ENCODE measurements at places on chromosomes 7 and 10. TPM values are rescaled to one million over a fixed set of nuclear protein-coding genes. Genes with fewer than 3 reads are reported as not detected.
A peak's percentile ranks its signal among the peaks of the same experiment; 100 is the strongest.

Gene GJD4
- total RNA-seq, result not detected

Gene AEBP1
- 21.4 TPM for total RNA-seq

Gene SLC29A4
- 4.6 TPM for total RNA-seq

Gene ACTL6B
- total RNA-seq, result not detected

- H3K4me1 ChIP-seq, result no peaks in the 10 kb centered on the region
- no peak overlapping the region for H3K27ac ChIP-seq
These were observed 39.9 kb downstream of the TAX1BP1 start for GRCh38 chr7:27779873-27780272.

GRCh38 chr7:40133561-40134427 lies 628 bp downstream of the MPLKIP start:
- DNase-seq, result no peak
- no peaks in the 10 kb centered on the region for H3K4me1 ChIP-seq
- H3K4me3 ChIP-seq, result peak overlapping the region; percentile 93
- no peaks in the 10 kb centered on the region for H3K27me3 ChIP-seq
- H3K36me3 ChIP-seq, result no peaks in the 10 kb centered on the region
- peak overlapping the region; percentile 89 for H3K27ac ChIP-seq

DNA sequence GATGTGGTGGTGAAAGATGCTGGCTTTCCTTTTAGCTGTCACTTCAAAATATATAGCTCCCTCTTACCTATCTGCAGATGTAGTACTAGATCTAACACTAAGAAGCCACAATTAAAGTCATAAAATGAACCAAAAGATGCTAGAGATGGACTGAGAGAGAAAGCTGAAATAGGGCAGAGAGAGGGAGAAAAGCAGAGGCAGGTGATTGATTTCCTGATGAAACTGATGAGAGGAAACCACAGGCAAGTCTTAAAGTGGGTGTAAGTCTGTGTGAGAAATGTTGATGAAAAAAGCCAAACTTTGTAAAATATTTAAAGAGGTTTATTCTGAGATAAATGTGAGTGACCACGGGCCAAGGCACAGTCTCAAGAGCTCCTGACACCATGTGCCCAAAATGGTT lies 194.3 kb upstream of the MBL2 start:
- H3K4me3 ChIP-seq, result no peak overlapping the region
- H3K4me1 ChIP-seq, result no peaks in the 10 kb centered on the region
- H3K27me3 ChIP-seq, result no peaks in the 10 kb centered on the region
- H3K36me3 ChIP-seq, result no peaks in the 10 kb centered on the region

- H3K27me3 ChIP-seq, result no peaks in the 10 kb centered on the region
- H3K27ac ChIP-seq, result no peak overlapping the region
- no peak for DNase-seq
- H3K4me3 ChIP-seq, result no peak overlapping the region
- peaks cover 19% of the 10 kb centered on the region for H3K4me1 ChIP-seq
These were observed 112.1 kb downstream of the SGMS1 start for GRCh38 chr10:50511492-50512213.

GRCh38 chr7:122379491-122379890 lies 74.9 kb upstream of the FEZF1 start:
- no peak overlapping the region for H3K4me3 ChIP-seq
- no peaks in the 10 kb centered on the region for H3K4me1 ChIP-seq
- H3K27me3 ChIP-seq, result no peaks in the 10 kb centered on the region
- no peaks in the 10 kb centered on the region for H3K36me3 ChIP-seq
- no peak overlapping the region for H3K27ac ChIP-seq

DNA sequence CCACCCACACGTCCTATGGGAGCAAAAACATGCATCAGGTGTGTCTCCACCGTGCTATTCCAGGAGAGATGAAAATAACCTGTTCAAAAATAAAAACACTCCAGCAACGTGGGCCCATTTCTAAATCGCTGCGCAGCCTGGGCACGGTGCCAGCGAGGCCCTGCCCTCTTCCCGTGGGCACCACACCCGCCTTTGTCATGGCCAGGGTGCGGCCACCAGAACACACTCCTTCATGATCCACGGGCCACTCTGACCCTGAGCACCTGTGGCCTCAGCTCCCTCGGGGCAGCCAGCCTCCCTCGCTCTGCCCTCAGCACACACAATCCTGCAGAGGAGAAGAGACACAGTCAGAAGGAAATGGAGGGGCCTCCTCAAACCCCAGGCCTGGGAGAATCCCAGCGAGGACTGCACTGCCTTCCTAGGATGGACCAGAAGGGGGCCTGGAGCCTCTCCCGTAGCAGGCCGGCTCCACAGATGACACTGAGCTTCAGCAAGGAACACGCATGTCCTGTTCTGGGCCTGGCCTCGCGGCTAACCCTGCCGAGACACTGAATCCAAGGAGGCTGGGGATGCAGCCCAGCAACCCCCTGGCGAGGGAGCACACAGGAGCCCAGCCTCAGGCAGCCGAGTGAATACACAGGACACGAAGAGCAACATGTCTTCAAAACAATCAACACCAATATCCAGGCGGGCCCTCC lies 169.0 kb downstream of the MAD1L1 start:
- no peaks in the 10 kb centered on the region for H3K27me3 ChIP-seq
- peaks cover 8% of the 10 kb centered on the region for H3K4me1 ChIP-seq
- peak; percentile 73 for DNase-seq
- H3K27ac ChIP-seq, result no peak overlapping the region
- H3K4me3 ChIP-seq, result no peak overlapping the region

DNA sequence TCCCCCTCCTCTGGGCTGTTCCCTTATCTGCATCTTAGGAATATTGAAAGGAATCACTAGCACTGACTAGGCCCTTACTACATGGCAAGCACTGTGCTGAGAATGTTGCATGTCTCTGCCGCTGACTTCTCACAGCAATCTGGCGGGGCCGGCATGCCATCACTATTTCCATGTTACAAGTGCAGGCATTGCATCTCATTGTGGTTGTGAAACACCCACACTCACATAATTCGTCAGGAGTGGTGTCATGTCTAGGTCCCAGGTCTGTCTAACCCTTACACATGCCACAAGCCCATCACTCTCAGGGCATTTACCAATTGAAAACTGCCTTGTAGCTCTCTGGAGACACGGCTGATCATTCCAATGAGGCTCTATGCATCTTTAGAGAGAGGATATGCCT lies 8.5 kb upstream of the IL2RA start:
- H3K36me3 ChIP-seq, result no peaks in the 10 kb centered on the region
- DNase-seq, result no peak
- no peaks in the 10 kb centered on the region for H3K27me3 ChIP-seq
- H3K27ac ChIP-seq, result no peak overlapping the region
- H3K4me3 ChIP-seq, result no peak overlapping the region
- no peaks in the 10 kb centered on the region for H3K4me1 ChIP-seq

- no peaks in the 10 kb centered on the region for H3K36me3 ChIP-seq
- no peak overlapping the region for H3K4me3 ChIP-seq
- no peak overlapping the region for H3K27ac ChIP-seq
These were observed 135.7 kb upstream of the TBX20 start for GRCh38 chr7:35389636-35390035.

GRCh38 chr10:71797533-71798307 lies 24.4 kb upstream of the VSIR start:
- H3K27ac ChIP-seq, result no peak overlapping the region
- no peaks in the 10 kb centered on the region for H3K27me3 ChIP-seq
- no peaks in the 10 kb centered on the region for H3K36me3 ChIP-seq
- no peak overlapping the region for H3K4me3 ChIP-seq
- H3K4me1 ChIP-seq, result no peaks in the 10 kb centered on the region

DNA sequence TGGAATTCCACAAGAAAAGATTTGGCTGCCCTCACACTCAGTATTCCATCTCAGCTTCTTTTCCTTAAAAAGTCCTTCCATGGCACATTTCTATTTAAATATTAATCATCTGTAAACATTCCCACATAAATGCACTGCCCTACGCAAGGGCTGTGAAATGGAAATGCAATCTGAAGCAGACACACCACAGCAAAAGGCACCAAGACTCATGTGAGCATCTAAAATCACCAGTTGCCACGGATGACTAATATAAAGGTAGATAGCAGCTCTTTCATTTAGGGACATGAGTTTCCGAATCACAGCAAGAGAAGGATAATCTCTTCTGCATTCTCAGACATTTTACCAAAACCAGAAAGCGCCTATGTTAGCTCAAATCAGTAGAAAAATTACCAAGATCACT lies 31.6 kb downstream of the COA1 start:
- no peak for DNase-seq
- H3K27ac ChIP-seq, result no peak overlapping the region
- H3K27me3 ChIP-seq, result no peaks in the 10 kb centered on the region
- no peaks in the 10 kb centered on the region for H3K4me1 ChIP-seq
- no peaks in the 10 kb centered on the region for H3K36me3 ChIP-seq

- no peaks in the 10 kb centered on the region for H3K36me3 ChIP-seq
- H3K4me3 ChIP-seq, result no peak overlapping the region
- H3K27me3 ChIP-seq, result no peaks in the 10 kb centered on the region
- peak; percentile 64 for DNase-seq
- peaks cover 45% of the 10 kb centered on the region for H3K4me1 ChIP-seq
- peak overlapping the region; percentile 91 for H3K27ac ChIP-seq
These were observed 33.4 kb downstream of the OGDH start for GRCh38 chr7:44639671-44640321.

- no peak overlapping the region for H3K27ac ChIP-seq
- no peaks in the 10 kb centered on the region for H3K36me3 ChIP-seq
- H3K4me1 ChIP-seq, result no peaks in the 10 kb centered on the region
- DNase-seq, result no peak
- no peak overlapping the region for H3K4me3 ChIP-seq
These were observed 11.4 kb downstream of the SCIN start for GRCh38 chr7:12581897-12582296.
